ENCODE measurements at places on chromosomes 5 and 9.
A peak's percentile ranks its signal among the peaks of the same experiment; 100 is the strongest.

DNA sequence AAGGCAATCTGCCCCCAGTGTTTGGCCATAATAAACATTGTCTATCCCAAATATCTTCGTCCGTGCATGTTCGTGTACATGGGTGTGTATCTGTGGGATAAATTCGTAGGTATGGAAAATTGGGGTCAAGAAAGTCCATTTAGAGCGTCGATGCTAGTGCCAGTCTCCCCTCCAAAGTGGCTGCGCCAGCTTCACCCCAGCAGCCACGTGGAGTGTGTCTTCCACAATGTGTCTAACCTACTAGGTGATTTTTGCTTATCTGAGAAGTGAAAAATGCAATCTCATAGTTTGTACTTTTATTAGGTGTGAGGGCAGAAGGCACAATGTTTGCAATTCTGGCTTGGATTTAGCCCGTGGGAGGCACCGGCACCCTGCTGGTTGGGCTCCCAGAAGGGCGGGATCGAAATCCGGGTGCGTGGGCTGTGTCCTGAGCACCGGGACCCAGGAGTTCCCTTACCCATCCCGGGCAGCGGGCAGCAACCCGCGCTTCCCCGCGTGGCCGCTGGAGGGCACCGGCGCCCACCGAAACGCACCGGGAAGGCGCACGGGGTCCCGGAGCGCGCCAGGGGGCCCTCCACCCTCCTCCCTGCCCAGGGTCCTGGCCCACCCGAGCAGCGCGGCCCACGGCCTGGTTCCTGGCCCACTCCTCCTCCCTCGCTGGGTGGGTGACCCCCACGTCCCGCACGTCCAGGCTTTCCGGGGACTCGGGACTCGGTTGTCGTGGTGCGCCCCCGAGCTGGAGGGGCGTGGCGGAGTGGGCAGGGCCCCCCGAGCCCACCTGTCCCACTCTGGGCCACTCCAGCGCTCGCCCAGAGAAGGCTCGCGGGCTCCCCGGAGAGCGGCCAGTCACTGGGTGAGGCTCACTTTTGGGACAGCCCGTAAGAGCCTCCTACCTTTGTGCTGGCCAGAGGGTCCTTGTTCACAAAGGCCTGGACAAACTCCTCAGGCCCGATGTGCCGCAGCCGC, 55.4 kb upstream of the RNF130 start:
- H3K4me1 ChIP-seq, result no peaks in the 10 kb centered on the region
- DNase-seq, result peak; percentile 27
- H3K27me3 ChIP-seq, result peaks cover 2% of the 10 kb centered on the region
- no peak overlapping the region for H3K4me3 ChIP-seq
- H3K36me3 ChIP-seq, result no peaks in the 10 kb centered on the region
- H3K27ac ChIP-seq, result no peak overlapping the region

GRCh38 chr9:136312436-136312835, 8.5 kb upstream of the CCDC187 start:
- H3K36me3 ChIP-seq, result no peaks in the 10 kb centered on the region
- no peak overlapping the region for H3K27ac ChIP-seq
- peaks cover 7% of the 10 kb centered on the region for H3K4me1 ChIP-seq

GRCh38 chr5:180159756-180160155, 49.3 kb downstream of the RASGEF1C start:
- no peak for DNase-seq
- no peak overlapping the region for H3K4me3 ChIP-seq
- no peak overlapping the region for H3K27ac ChIP-seq
- no peaks in the 10 kb centered on the region for H3K4me1 ChIP-seq
- H3K36me3 ChIP-seq, result no peaks in the 10 kb centered on the region

DNA sequence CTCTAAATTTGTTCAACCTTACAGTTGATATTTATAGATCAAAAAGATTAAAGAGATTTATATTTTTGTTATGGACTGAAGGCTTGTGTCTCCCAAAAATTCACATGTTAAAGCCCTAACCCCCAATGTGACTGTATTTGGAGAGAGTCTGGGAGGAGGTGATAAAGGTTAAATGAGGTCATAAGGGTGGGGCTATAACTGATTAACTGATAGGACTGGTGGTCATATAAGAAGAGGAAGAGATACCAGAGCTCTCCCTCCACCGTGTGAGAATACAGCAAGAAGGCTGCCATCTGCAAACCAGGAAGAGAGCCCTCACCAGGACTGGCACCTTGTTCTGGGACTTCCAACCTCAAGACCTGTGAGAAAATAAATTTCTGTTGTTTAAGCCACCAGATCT, 264.3 kb downstream of the ENC1 start:
- DNase-seq, result no peak
- no peaks in the 10 kb centered on the region for H3K4me1 ChIP-seq
- H3K4me3 ChIP-seq, result no peak overlapping the region
- H3K36me3 ChIP-seq, result no peaks in the 10 kb centered on the region
- H3K27ac ChIP-seq, result no peak overlapping the region

DNA sequence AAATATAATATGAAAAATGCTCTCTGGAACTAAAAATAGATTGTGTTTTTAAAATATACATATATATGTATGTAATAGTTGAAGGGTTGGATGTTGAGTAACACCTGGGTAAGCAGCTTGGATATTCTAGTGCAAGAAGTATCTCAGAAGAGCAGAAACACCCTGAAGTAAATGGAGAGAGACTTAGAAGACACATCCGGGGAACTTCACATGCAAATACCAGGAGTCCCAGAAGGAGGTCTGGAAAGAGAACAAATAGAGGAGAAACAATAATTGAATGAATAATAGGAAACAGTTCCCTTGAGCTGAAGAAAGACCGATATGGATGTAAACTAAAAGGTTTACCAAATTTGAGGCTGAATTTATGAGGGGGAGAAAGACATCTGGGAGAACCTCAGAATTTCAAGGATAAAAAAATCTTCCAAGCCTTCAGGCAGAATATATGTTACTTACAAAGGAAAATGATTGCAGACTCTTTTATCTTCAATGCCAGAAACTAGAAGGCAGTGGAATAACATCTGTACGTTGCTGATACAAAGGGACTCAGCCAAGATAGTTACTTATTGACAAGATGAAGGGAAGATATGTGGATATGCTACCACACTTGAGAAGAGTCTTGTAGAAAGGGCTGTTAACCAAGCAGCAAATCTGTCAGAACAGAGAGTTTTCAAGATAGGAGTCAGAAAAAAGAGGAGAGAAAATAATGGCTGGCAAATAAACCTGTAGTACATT, 42.7 kb downstream of the HSDL2 start:
- H3K27me3 ChIP-seq, result no peaks in the 10 kb centered on the region
- no peak overlapping the region for H3K4me3 ChIP-seq
- H3K36me3 ChIP-seq, result peaks cover 12% of the 10 kb centered on the region
- H3K4me1 ChIP-seq, result no peaks in the 10 kb centered on the region

DNA sequence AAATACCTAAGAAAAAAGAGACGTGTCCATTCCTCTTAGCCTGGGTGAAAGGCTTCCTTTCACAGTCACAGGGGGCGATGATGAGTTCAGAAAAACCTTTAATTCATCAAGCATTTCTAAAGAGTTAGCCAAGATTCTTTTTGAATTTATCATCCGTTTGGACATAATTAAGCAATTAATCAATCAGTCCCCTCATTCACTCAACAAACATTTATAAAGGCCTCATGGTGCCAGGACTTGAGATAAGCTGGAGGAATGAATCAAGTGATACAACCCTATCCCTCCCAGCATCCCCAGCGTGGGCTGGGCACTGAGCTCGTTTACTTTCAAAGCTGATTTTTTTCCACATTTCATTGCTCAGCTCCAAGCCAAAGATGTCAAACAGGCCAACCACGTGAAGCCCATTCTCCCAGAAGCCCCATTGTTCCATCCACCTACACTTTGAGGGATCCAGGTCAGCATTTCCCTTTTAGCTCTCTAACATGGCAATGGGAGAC, 140.5 kb downstream of the SLIT3 start:
- peaks cover 2% of the 10 kb centered on the region for H3K27me3 ChIP-seq
- DNase-seq, result no peak
- no peak overlapping the region for H3K4me3 ChIP-seq
- H3K36me3 ChIP-seq, result no peaks in the 10 kb centered on the region
- no peak overlapping the region for H3K27ac ChIP-seq
- no peaks in the 10 kb centered on the region for H3K4me1 ChIP-seq

DNA sequence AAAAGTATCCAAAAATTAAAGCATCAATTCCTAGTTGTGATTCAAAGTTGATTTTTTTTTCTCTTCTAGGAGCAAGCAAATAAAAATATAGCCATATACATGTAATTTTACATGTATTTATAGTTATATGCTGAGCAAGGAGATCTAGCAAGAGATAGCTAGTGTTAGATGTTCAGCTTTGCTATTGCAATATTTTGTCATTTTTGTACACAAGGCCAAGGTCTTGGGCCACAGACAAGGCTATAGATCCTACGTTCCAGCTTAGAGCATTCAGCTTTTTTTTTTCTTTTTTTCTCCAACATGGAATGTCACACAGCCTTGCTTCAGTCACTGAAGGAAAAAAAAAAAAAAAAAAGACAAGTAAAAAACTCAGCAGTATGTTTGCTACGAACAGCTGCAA, 36.8 kb downstream of the HMGCR start:
- no peaks in the 10 kb centered on the region for H3K4me1 ChIP-seq
- H3K27ac ChIP-seq, result no peak overlapping the region
- no peak overlapping the region for H3K4me3 ChIP-seq
- DNase-seq, result no peak
- no peaks in the 10 kb centered on the region for H3K27me3 ChIP-seq

GRCh38 chr9:82810915-82811314, 252.0 kb downstream of the RASEF start:
- no peaks in the 10 kb centered on the region for H3K27me3 ChIP-seq
- no peaks in the 10 kb centered on the region for H3K36me3 ChIP-seq
- no peak overlapping the region for H3K27ac ChIP-seq
- DNase-seq, result no peak

DNA sequence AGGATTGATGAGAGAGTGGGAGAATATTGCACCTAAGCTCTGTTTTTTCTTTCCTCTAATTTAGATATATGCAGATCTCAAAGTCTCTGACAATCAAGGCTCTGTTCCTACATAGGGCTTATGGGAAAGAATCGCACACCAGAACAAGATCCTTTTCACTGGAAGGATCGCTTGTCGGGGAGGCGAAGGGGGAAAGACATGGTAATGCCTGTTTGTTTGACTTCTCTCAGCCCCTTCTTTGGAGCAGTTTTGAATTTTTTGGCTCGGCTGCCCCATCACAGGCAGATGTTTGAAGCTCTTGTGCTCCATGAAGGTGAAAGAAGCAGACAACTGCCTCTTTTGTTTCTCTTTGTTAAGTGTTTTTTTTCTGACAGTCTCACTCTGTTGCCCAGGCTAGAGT, 599.9 kb upstream of the ZNF608 start:
- no peaks in the 10 kb centered on the region for H3K36me3 ChIP-seq
- no peak for DNase-seq
- no peak overlapping the region for H3K27ac ChIP-seq
- H3K4me3 ChIP-seq, result no peak overlapping the region
- no peaks in the 10 kb centered on the region for H3K4me1 ChIP-seq
- no peaks in the 10 kb centered on the region for H3K27me3 ChIP-seq

- no peaks in the 10 kb centered on the region for H3K36me3 ChIP-seq
- DNase-seq, result no peak
- no peaks in the 10 kb centered on the region for H3K27me3 ChIP-seq
- H3K27ac ChIP-seq, result no peak overlapping the region
- H3K4me3 ChIP-seq, result no peak overlapping the region
- H3K4me1 ChIP-seq, result no peaks in the 10 kb centered on the region
Observed at GRCh38 chr9:30478684-30479083, 1905.8 kb upstream of the ACO1 start.

GRCh38 chr5:107484281-107484680, 186.5 kb downstream of the EFNA5 start:
- no peaks in the 10 kb centered on the region for H3K27me3 ChIP-seq
- DNase-seq, result no peak
- H3K36me3 ChIP-seq, result no peaks in the 10 kb centered on the region
- H3K27ac ChIP-seq, result no peak overlapping the region
- H3K4me1 ChIP-seq, result no peaks in the 10 kb centered on the region

DNA sequence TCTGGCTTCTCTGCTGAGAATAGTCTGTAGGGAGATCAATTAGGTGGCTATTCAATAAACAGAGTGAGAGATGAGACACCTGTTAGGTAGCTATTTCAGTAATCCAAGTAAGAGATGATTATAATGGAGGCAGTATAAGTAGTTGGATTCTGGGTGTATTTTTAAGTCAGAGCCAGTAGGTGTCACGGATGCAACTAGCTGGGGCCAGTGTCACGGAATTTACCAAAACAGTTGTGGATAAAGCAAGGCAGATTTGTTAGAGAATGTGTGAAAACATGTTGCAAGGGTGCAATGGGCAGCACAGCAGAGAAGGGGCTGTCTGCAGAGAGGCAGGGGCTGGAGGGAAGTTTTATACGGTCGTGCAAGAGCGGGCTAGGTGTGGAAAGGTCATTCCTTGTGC, 114.9 kb downstream of the RASGRF2 start:
- no peak overlapping the region for H3K4me3 ChIP-seq
- H3K4me1 ChIP-seq, result no peaks in the 10 kb centered on the region
- H3K27ac ChIP-seq, result no peak overlapping the region
- DNase-seq, result no peak

All from activated B cell treated with CpG ODN at 0.5 μM for 24 hours (primary cell).